ENCODE measurements at places on chromosomes 5 and 9.

DNA sequence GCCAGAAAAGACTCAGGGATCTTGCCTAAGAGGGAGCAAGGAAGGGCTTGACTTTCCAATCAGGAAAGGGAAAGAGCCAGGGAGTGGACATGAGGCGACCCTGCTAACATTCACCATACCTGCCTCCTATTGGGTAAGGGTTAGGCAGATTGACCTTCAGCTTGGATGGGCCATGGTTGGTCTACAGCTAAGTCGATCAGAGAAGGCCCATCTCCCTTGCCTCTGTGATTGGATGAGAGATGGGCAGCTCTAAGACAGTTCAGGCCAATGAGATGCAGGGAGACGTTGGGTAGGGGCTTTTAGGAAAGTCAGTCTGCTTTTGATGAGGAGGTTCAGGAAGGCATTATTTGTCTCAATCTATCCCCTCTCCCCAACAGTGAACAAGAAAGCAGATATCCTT, 135.0 kb upstream of the STC2 start:
- DNase-seq, result no peak

- DNase-seq, result no peak
Measured at GRCh38 chr9:93963969-93964368, 8.8 kb upstream of the BARX1 start.

GRCh38 chr5:11898-12297, 80.1 kb upstream of the PLEKHG4B start:
- no peak for DNase-seq

GRCh38 chr9:93066978-93067603, 8.6 kb downstream of the SUSD3 start:
- DNase-seq, result no peak

DNA sequence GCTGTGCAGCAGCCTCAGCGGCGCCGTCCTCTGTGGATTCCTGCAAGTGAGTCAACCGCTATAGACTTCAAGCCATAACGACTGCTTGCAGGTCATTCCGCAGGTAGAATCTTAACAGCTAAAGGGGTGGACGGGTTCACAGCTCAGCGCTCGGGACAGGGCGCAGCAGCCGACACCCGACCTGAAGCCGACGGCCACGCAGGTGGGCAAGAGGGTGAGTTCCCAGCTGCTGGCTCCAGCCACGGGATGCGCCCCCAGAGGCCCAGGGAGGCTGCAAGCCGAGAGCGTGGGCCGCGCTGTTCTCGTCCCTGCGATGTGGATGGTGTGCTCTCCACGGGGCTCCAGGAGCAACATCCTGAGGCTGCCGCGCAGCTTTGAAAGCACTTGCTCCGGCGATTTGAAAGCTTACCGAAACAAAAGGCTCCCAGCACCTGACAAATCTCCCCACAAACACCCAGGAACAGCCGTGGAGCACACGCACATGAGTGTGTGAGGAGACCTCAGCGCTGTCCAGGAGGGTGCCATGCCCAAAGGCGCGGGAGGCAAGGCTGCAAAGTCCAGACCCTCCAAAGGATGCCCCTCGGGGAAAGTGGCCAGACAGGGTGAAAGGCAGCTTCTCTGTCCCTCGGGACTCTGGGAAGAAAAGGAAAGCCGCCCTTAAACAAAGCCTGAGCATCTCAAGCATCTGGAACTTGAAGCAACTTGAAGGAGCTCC, 48.7 kb downstream of the EXD3 start:
- DNase-seq, result no peak

DNA sequence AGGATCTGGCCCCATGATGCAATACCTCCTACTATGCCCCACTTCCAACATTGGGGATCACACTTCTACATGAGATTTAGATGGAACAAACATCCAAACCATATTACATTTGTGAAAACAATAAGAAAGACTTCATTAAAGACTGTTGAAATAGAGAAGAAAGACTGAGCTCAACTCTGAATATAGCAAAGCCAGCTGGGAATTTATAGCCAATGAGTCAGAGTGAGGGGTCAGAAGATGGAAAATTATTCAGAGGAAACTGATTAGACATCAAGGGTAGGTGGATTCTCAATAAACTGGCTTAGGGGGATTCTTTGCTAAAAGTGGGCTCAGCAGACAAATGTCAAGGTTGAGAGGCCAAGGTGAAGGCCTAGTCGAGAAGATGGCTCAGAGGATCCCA, 25.6 kb downstream of the BTF3 start:
- DNase-seq, result no peak

DNA sequence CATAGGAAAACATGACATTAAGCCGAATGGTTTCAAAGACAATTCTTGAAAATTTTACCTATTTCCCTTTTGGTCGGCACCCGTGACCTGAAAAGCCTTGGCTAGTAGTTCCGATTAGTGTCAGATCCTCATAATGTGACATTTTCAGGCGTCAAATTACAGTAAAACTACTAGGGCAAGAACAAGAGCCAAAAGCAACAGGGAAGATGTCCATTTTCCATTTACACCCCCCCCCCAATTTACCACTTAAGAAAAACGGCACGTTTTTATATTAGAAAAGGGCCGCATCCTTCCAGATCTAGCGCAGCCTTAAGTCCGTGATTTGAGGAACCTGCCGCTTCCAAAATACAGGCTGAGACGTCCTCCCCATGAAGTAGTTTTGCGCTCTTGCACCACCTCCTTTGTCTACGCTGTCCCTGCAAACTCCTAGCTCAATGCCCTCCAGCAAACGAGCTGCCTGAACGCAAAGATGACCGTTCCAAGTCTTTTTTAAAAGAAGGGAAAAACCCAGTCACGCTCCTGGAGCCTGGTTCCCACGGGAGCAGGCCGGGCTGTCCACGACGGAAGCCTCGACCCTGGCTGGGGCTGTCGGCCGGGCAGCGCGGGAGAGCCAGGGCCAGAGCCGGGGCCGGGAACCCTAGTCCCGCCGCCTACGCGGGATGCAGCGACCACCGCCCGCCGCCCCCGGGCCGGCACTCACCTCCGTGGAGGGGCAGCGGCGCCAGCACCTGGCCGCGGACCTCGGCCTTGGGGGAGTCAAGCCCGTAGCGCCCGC, 616 bp downstream of the RNF130 start:
- no peak for DNase-seq

DNA sequence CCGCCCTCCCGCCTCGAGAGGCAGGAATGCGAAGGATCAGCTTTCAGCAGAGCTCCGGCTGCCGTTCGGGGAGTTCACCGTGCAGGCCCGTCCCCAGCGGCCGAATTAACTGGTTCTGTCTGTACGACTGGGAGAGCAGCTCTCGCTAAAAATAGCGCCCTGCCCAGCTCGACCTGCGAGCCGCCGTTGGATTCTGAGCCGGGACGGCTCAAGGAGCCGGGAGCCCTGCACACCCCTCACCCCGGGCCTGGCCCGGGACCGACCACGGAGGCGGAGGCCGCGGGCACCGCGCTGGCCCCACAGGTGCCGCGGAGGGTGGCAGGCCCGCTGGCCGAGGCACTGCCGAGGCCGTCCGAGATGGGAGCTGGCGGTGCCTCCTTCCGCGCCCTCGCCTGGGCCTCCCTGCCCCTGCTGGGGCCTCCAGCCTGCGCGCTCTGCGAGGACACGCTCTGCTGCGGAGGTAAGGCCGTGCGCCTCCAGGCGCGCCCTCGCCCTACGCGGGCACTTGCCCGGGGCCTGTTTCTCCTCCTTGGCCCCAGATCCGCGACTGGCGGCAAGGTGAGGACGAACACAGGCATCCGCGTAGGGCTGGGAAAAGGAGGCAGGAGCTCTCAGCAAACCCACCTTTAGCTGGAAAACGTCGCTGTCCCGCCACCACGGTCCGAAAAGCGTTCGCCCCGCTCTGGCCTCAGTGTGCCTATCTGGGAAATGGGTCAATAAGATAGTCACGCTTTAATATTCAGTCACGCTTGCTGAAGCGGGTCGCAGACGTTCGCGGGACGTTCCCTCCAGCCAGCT, 53.1 kb upstream of the DAB2IP start:
- DNase-seq, result no peak

- no peak for DNase-seq
Measured at GRCh38 chr5:102341681-102342288, 45.7 kb upstream of the SLCO4C1 start.

DNA sequence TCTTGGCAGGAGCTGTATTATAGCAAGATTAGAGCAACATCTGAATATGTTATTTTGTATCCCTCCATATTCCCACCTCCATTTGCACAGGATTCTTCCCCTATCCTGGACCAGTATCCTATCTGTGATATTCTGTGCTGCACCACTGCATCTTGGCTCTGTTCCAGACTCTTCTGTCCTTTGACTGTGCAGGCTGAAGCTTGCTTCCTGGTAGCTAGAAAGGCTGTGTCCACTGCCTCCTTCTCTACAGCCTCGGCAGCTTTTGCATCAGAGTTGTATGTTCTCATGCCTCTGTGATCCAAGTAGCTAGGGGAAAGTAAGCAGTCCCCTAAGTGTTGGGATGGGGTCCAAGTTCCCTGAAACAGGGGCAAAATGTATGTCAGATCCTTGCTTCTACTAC, 104.1 kb downstream of the GAS1 start:
- DNase-seq, result no peak

- DNase-seq, result no peak
Measured at GRCh38 chr9:94821098-94821887, 94.8 kb downstream of the AOPEP start.

DNA sequence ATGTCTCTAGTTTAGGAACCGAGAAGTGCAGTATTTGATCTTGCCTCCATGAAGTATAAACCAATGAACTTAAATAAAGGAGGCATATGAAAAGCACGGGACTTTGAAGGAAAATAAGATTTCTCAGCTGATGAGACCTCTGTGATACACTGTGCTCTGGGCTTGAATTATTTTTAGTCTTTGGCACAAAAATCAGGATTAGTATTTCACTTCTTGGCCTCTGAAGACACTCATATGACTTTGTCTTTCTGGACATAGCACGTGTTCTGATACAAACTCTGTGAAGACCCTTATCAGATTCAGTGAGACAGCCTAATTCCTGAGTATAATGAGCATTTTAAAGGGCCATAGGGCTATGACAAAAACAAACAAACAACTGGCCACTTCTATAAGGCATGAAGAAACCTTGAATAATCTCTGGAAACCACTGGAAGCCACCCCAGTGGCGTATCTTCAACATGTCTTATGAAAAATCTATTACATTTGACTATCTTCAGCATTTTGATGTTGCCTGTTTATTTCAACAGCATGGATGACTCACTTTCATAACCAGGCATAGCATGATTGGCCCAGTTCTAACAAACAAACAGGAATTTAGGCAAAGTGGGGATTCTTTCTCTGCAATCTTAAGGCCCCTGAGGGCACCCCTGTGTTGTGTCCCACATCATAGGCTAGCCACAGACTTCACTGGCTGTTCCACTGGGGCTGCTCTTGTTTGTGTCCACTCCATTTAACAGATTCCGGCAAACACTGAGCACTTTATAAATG, 90.3 kb upstream of the ZNF462 start:
- no peak for DNase-seq

DNA sequence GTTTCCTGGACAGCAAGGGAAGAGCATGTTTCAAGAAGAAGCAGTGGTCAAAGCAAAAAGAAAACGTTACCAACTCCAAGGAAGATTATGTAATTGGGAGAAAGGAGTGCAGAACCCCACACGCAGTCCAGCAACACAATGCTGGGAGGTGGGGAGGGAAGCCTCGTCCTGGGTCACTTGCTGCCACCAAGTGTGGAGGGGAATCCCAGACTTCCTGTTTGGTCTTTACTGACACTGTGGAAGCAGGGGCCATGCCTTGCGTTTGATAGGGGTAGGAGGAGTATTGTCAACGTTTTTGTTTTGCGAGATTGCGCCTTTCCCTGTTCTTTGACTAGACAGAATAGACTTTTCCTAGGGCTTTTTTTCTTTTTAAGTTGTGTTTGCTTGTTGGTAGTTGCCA, 421.0 kb downstream of the KDM4C start:
- DNase-seq, result no peak

DNA sequence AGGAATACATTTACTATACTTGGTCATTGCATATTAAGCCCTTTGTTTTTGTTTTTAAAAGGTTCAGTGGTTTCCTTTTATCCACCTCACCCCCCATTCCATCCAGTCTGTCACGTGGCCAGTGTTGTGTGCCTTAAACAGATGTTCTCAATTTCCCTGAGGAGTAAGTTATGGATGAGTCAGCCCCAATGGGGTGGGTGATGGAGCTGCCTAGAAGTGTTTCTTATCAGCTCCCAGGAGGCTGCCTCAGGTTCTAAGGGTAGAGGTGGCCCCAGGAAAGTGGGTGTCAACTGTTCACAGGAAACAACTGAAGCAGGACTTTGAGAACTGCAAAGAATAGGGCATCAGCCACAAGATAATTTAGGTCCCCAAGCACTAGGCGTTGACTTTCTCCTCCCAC, 41.1 kb downstream of the ACTBL2 start:
- peak; percentile 30 for DNase-seq

- DNase-seq, result no peak
Measured at GRCh38 chr5:67678594-67678993, 482.0 kb upstream of the CD180 start.

GRCh38 chr9:127095411-127095810, 27.0 kb downstream of the ANGPTL2 start:
- no peak for DNase-seq

DNA sequence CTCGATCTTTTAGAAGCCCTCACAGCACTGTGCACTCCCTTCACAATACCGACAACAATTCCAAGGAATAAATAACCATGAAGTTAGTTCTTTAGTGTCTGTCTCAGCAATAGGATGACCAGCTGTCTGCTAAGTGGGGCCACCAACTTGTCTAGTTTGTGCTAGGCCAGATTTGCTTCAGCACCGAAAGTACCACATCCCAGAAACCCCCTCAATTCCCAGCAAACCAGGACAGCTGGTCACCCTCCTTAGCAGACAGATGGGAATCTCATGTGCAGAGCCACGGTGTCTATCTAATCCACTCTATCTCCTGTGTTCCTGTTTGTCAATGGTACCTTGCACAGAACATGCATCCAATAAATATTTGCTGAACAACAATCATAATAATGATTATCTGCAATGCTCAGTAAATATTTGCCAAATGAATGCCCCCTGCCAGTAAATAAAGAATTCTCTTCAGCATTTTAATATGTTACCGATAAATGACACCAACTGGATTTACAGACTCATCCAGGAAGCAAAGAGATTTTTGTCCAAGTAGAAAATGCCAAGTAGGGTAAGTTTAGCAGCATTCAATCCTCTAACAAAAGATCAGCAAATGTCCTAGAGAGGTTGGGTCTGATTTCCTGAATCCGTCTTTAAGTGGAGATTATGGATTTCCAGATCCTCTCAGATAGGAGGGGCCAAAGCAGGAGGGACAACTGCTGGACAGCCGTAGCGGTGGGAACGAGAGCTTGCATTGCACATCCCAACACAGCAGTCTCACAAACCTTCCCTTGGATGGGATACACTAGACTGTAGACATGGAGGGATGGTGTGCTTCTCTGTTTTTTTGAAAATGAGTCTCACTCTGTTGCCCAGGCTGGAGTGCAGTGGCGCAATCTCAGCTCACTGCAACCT, 51.9 kb upstream of the ANKRD33B start:
- DNase-seq, result no peak

DNA sequence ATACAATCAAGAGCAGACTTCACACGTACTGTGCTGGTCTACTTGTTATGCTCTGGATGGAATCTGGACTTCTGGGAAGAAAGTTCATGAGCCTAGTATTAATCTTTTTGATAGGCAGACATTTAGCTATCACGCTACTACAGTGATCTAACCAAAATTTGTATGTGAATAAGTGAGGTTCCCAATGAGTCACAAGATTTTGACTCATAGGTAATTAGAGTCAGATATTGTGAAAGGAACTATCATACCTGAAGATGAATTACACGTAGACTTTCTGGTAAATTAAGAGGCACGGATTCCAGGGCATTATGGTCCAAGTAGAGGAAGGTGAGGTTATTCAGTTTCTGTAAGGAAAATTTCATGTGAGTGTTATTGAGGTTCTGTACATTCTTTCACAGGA, 18.4 kb downstream of the OGN start:
- DNase-seq, result no peak

- no peak for DNase-seq
Measured at GRCh38 chr5:173123416-173123815, 20.9 kb upstream of the BNIP1 start.

- DNase-seq, result no peak
Measured at GRCh38 chr5:31158686-31159085, 34.8 kb upstream of the CDH6 start.
